CD4-positive, alpha-beta T cell treated with Interleukin-17A for 1 hour (primary cell): ENCODE measurements at places on chromosomes 4 and X.

- no peak for DNase-seq
Observed at GRCh38 chr4:119512398-119512797, 116.2 kb downstream of the PDE5A start.

DNA sequence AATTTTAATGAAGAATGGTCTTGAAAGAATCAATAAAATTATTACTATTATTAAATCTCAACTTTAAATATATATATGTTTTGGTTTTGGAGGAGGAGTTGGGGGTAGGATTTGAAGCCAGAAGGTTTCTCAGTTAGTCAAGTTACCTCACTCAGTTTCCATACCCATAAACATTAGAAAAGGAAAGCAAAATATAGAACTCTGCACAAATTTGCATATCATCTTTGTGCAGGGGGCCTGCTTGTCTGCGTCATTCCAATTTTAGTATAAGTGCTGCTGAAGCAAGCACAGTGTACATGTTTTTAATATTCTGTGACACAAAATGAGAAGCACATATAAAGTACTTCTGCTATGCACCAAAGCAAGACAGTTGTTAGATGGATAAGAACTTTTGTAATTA is 47.5 kb upstream of the SCRG1 start:
- DNase-seq = no peak

GRCh38 chr4:114754616-114755015 is 156.0 kb downstream of the UGT8 start:
- DNase-seq = no peak

DNA sequence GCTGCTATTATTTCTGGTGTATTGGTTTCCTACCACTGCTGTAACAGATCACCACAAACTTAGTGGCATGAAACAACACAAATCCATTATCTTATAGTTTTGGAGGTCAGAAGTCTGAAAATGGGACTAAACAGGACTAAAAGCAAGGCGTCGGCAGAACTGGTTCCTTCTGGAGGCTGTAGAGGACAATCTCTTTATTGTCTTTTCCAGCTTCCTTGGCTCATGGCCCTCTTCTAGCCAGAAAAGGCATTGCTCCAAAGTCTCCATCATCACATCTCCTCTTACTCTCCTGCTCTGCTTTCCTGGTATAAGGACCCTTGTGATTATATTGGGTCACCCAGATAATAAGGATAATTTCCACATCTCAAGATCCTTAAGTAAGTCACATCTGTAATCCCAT is 121.9 kb downstream of the CLCN4 start:
- DNase-seq = no peak

- no peak for DNase-seq
Observed at GRCh38 chr4:101813604-101814003, 23.1 kb downstream of the BANK1 start.

GRCh38 chr4:23861897-23862296 is 27.9 kb downstream of the PPARGC1A start:
- DNase-seq = no peak

- DNase-seq = no peak
Observed at GRCh38 chrX:69504626-69505612, 793 bp downstream of the NALF2 start.

- DNase-seq = no peak
Observed at GRCh38 chr4:722169-722725, 16.6 kb downstream of the PCGF3 start.

- DNase-seq = peak; percentile 2
Observed at GRCh38 chrX:67780694-67781109, 236.9 kb downstream of the AR start.

- DNase-seq = no peak
Observed at GRCh38 chr4:141913928-141914327, 277.5 kb downstream of the IL15 start.

GRCh38 chrX:128818690-128819089 is 704.6 kb downstream of the SMARCA1 start:
- DNase-seq = no peak

DNA sequence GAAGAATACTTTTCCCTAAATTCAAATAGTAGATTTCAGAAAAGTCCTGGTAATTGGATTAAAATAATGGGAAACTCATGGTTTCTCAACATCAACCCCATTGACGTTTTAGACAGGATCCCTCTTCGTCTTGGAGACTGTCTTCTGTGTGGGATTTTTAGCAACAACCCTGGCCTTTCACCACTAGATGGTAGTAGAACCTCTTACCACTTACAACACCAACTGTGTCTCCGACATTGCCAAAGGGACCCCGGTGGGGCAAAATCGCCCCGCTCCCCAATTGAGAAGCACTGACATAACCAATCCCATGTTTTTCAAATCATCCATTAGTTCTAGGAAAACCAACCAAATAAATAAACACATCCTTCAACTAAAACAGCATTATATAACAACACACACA is 16.9 kb upstream of the ANOS1 start:
- DNase-seq = peak; percentile 37

GRCh38 chrX:37320541-37321203 is 28.5 kb upstream of the PRRG1 start:
- DNase-seq = no peak

GRCh38 chr4:83536362-83537272 is 709 bp downstream of the GPAT3 start:
- DNase-seq = no peak

GRCh38 chr4:4787421-4787820 is 72.0 kb upstream of the MSX1 start:
- DNase-seq = no peak

DNA sequence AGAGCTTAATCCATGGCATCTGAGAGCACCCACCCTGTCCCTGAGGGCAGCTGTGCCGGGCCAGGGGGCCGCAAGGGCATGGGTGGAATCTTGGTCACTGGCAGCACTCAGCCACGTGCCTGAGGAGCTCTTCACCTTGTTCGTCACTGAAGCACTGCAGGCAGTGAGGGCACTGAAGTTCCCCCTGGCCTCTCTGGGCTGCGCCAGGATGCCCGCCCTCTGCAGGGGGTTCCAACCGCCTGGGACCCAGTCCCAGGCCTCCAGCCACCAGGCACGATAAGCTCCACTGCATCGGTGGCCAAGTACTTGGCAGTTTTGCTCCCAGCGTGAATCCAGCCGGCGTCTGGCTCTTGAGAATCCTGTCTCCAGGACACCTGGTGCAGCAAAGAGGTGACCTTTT is 96.4 kb upstream of the MED14 start:
- no peak for DNase-seq

GRCh38 chr4:113837397-113837796 is 75.9 kb upstream of the CAMK2D start:
- no peak for DNase-seq

DNA sequence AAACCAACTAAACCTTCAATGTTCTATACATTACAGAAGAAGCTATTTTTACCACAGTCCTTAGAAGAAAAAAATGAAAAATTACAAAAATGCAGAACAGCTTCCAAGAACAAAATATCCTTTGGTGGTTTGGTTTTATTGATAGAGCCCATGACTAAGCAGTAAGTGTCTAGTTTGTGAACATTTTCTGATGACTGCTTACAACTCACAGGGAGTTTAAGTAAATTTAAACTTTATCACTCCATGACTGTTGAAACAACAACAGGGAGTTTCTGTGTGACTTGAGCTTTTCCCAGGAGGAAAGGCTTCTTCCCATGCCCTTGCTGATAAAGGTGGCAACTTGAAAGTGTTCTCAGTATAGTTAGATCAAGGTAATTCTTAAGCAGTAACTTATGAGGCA is 2.9 kb downstream of the PF4 start:
- DNase-seq = no peak
